Mammary microvascular endothelial cell (primary cell): ENCODE measurements at places on chromosomes 2 and 18. TPM values are rescaled to one million over a fixed set of nuclear protein-coding genes. Genes with fewer than 3 reads are reported as not detected.

RIT2 gene
- total RNA-seq: not detected in 2 replicates

RBBP8 gene
- total RNA-seq: 17.1 and 27.9 TPM in 2 replicates

TSPYL6 gene
- total RNA-seq: not detected in 2 replicates

CABYR gene
- total RNA-seq: 5.1 and 6.4 TPM in 2 replicates

POTEC gene
- total RNA-seq: not detected in 2 replicates

CCDC68 gene
- total RNA-seq: 5.3 and 5.9 TPM in 2 replicates

KHK gene
- 2.0 TPM in 2 replicates for total RNA-seq

GALR1 gene
- total RNA-seq: not detected in 2 replicates

TRABD2A gene
- 0.60 and 2.9 TPM in 2 replicates for total RNA-seq

KLHL41 gene
- total RNA-seq: not detected in 2 replicates

HOXD1 gene
- 3.7 and 7.3 TPM in 2 replicates for total RNA-seq

MTCL1 gene
- 14.3 and 17.1 TPM in 2 replicates for total RNA-seq

GPAT2 gene
- total RNA-seq: 7.6 and 8.3 TPM in 2 replicates

CCNYL1 gene
- 21.4 and 27.4 TPM in 2 replicates for total RNA-seq

PTRHD1 gene
- 41.3 and 61.0 TPM in 2 replicates for total RNA-seq

AGXT gene
- total RNA-seq: not detected in 2 replicates

OXER1 gene
- not detected in 2 replicates for total RNA-seq

SCYGR4 gene
- total RNA-seq: not detected in 2 replicates

POTEF gene
- total RNA-seq: under 0.01 TPM in 1 of 2 replicates, not detected in the other

LRP1B gene
- 0.07 and 0.20 TPM in 2 replicates for total RNA-seq

PSTPIP2 gene
- 4.0 and 5.6 TPM in 2 replicates for total RNA-seq

LRRTM1 gene
- total RNA-seq: not detected in 2 replicates

SLC66A3 gene
- total RNA-seq: 25.0 and 30.0 TPM in 2 replicates
